NCI-H1048 (cell line): ENCODE measurements at places on chromosomes 2 and 18.

- no peak for DNase-seq
Measured at GRCh38 chr2:241675885-241676284, 10.7 kb downstream of the DTYMK start.

GRCh38 chr2:177747384-177747783, 325.2 kb downstream of the PDE11A start:
- DNase-seq: no peak

DNA sequence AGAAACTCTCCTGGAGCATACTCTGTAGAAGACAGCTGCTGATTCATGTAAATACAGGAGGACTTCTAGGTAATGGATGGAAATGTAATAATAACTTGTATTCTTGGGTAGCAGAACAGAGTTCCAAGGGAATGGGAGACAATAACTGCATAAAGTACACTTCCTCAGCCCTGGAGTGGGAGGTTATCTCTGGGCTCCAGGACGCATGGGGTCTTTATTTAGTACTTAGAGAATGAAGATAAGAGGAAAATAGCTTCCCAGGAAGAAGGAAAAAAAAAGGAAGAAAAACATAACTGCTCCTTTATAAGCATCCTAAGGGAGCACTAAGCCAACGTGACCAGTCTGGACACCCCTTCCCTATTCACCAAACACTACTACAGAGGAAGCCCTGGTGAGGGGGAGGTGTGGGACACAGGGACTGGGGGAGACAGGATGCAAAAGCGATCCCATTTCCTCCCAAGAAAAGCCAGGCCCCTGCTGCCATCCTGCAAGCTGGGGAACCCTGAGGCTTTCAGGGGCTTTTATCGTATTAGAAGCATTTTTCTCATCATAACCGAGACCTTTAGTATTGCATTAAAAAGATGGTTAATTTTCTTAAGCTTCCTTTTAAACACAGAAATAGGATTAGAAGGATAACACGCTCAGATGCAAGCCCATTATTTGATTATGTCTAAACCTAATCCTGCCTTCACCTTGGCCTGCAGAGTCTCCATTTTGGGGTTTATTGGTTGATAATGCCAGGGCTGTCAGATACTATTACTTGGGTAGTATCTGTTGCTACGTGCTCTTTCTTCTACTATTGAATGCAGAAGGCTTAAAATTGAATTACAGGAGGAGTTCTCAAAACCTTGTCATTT, 78.5 kb downstream of the KLF7 start:
- no peak for DNase-seq

DNA sequence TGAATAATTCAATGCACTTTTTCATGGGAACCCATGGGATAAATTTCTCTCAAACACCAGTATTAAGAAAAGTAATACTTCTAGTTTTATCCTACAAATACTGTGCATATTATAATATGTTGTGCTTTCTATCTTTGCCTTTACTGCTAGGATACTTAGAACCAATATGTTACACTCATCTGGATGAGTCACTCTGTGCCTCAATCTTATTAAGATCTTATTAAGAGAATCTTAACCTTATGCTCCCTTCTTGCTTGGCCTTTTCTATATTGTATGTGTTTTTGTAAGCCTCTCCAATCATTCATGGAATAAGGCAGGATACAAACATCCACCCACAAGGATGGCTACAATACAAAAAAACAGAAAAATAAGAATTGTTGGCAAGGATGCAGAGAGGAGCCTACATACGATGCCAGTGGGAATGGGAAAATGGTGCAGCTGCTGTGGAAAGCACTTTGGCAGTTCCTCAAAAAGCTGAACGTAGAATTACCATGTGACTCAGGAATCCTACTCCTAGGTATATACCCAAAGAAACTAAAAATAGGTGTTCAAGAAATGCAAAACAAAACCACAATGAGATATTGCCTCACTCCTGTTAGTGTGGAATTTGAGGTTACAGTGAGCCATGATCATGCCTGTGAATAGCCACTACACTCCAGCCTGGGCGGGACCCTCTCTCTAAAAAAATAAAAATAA, 10.7 kb upstream of the TWSG1 start:
- DNase-seq: no peak

DNA sequence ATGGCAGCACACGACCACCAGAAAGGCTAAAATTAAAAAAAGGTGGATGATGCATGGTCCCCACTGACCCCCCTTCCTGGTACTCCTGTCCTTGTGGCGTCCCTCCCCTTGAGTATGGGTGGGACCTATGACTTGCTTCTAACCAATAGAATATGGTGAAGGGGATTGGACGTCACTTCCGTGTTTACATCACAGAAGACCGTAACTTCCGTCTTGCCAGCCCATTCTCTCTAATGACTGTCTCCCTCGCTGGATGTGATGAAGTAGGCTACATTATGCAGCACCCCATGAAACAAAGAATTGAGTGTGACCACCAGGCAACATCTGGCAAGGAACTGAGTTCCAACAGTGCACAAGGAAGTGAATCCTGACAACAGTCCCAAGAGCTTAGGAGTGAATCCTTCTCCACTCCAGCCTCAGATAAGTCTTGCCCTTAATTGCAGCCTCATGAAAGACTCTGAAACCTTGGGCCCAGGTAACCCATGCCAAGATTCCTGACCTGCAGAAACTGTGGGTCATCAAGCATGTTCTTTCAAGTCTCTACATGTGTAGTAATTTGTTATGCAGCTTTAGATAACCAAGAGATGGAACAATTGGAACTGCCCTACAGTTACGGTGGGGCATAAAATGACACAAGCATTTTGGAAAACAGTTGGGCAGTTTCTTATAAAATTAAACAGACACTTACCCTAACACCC, 80.1 kb upstream of the NPAS2 start:
- no peak for DNase-seq
